ENCODE measurements at places on chromosomes 7 and 10. TPM values are rescaled to one million over a fixed set of nuclear protein-coding genes. Genes with fewer than 3 reads are reported as not detected.

The DRGX gene
- not detected for total RNA-seq

The MPP7 gene
- 30.0 TPM for total RNA-seq

The OR2A5 gene
- total RNA-seq, result not detected

The TFPI2 gene
- not detected for total RNA-seq

The IFIT2 gene
- total RNA-seq, result 7.0 TPM

The BBIP1 gene
- 46.5 TPM for total RNA-seq

The WIPF3 gene
- total RNA-seq, result 0.10 TPM

The CTTNBP2 gene
- total RNA-seq, result 0.05 TPM

The AKR1C8 gene
- total RNA-seq, result 1.3 TPM

The TMEM176B gene
- not detected for total RNA-seq

The ADRA2A gene
- not detected for total RNA-seq

The SVOPL gene
- not detected for total RNA-seq

The TET1 gene
- 3.1 TPM for total RNA-seq

DNA sequence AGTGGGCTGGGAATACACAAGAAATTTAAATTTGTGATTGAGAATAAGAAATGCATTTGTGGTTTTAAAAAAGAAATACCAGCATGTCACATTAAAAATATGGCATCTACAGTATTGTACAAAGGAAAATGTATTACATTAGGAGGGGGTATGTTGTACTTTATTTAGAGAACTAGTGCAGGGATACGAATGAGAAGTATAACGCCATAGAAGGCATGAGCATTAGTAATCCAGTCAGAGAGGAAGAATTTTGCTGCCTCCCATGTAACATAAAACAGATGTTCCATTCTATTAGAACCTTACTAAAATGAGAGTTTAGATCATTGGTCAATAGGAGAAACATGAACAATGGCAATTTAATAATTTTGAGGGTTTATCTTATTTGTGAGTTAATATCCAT lies 182.2 kb downstream of the ADK start:
- DNase-seq, result no peak

DNA sequence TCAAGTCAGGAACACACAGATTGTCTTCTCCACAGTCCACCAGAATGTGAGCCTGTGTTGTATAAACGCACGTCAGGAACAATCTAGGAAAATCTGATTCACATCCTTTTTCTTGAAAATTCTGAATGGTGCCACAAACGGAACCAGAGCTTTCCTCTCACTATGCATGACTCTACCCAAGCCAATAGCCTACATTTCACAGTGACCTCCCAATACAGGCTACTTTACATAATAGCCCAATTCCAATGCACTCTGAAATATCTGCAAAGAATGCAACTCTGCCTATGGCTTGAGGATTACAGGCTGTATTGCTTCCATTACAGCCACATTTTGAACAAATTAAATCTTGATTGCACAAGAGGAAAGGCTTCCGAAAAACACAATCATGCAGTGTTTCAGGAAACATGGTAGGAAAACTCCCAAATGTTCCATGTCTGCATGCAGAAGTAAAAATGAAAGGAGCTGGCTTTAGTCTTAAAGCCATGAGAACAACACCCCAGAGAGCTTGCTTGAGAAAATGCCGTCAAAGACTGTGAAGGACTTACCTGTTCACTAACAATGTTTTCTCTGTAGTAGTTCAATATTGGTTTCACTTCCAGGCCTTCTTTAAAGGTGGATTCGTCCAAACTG lies 113.9 kb downstream of the ITGA8 start:
- no peak for DNase-seq

DNA sequence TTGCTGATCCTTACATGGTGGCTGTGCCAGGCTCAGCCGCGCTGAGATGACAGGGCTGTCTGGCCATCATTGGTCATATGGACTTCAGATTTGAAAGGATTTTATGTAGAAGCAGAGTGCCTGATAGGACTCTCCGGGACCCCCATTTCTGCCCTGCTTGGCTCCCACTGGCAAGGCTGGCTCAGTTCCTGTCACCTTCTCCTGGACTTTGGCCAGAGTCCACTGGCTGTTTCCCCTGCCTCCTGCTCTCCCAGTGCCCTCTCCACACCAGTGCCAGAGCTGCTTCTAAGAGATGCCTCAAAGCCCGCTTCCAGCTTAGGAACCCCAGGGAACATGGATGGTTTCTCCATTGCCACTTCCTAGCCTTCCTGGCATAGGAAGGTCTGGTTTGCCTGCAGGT lies 5.1 kb upstream of the SH2D4B start:
- DNase-seq, result no peak

- DNase-seq, result no peak
Measured at GRCh38 chr7:332020-332517, 42.1 kb downstream of the FOXL3 start.

DNA sequence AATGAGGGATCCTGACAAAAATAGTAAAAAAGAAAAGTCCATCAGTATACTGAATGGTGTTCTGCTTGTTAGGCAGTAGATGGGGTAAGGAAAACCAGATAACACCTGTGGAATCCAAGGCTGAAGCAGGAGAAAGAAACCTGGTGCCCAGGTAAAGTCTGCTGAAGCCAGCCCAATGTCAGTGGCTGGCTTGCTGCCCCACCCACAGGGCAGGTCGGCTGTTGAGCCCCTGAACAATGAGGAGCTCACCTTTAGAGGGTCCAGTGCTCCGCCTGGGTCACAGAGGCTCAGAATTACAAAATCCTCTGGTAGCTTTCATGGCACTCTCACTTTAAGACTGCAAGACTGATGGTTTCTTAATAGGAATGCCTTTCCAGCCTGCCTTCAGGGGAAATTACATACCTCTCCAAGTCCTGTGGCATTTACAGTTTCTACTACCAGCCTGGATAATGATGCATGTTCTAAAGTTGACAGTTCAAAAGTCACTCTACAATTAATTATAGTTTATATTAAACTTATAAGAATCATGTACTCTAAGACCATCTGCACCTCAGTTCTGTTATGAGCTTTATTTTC lies 23.8 kb downstream of the DHX32 start:
- DNase-seq, result no peak

DNA sequence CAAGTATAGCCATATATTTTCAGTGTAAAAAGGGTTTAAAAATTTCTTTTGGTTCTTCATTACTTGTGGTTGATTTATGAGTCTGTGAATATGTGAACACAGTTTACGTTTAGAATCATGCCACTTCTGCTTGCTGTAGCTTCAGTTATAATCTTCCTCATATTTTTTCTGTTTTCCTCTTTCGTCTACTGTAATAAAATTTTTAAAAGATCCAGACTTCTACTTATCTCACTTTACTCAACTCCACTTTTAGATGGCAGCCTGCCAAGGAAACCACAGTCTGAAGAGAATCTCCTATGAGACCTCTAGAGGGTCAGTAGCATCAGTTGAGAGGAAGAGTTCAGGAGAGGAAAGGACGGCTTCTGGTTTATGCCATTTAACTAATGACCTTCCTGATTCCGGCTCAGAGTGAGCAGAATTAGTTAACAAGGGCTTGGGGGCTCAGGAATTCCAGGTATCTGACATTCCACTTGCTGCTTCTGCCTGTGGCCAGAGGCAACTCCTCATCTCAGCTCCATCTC lies 21.4 kb downstream of the CREB5 start:
- DNase-seq, result no peak

- DNase-seq, result no peak
Measured at GRCh38 chr10:12636571-12636970, 287.2 kb downstream of the CAMK1D start.

- no peak for DNase-seq
Measured at GRCh38 chr7:131621652-131622051, 65.2 kb upstream of the PODXL start.

DNA sequence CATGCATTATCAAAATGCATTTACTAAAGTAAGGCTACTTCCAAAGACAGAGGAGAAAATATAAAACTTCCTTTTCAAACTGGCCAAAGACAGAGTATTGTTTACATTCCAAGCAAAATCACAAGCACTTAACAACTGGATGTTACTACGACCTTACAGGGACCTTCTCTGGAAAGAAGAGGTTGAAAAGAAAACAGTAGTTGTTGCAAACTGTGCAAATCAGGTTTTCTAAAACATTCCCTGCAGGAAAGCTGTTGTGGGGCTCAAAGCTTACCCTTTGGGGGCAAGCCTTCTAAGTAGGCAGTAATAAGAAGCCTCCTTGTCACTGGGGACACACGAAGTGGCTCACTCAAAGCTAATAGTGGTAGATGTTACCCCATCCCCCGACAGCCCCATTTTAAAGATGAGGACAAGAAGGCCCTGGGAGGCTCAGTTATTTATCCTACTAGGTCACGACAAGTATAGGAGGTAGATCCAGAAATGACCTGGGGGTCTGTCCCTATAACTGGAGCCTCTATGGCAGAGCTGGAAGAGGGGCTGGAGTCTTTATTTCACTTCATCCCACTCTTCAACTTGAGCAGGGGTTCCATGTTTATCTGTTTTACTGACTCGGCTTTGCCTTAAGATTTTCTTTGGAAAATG lies 46.6 kb downstream of the ATXN7L1 start:
- DNase-seq, result no peak

- DNase-seq, result no peak
Measured at GRCh38 chr7:7443806-7444350, 91.8 kb downstream of the COL28A1 start.

DNA sequence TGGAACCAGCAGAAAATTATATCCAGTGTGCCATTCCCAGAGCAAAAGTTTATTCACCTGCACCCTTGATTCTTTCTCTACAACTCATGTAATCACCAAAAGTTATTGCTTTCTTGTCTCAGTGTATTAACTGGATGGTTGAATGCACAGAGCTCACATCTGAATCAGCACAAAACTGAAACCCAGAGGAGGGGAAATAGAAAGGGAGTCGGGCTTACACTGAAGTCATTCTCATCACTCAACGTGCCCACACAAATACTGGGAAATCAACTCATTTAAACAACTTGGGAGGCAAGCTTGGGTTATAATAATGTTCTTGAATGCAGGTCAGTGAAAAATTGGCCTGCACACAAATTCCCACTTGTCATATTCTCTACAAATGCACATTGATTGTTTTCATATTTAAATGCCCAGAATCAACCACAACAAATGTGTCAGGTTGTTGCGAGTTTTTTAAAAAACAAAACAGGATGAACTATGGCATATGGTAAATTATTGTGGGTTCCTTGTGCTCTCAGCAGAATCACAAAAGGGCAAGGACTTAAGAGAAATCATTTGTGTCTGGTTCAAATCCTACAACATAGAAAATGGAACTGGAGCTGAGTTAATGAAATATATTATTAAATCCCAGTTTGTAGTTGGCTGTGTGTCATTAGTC lies 125.9 kb upstream of the NOBOX start:
- DNase-seq, result no peak

DNA sequence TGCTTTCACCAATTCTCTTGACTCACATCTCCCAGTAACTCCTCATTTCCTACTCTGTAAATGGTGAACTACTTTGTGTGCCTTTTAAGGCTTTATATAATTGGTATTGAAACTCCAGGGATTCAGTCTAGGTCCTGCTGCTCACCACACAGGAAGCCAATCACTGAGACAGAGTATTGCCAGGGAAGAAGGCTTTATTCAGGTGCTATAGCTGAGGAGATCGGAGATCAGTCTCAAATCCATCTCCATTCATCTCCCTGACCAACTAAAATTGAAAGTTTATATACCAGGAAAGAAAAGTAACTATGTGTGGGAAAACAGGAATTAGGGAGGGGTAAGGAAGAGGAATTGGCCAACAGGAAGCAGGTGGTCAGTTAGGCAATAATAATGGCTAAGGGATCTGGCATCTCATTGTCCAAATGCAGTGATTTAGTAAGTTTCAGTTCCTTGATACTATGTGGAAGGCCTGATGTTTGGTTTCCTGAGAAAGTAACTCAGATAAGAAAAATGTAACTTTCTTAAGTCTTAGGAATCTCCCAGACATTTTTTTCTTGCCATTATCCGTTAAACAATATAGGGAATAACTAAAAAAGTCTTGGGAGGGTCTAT lies 10.2 kb upstream of the SDHAF3 start:
- DNase-seq, result no peak

GRCh38 chr7:139186146-139186545 lies 44.9 kb upstream of the UBN2 start:
- no peak for DNase-seq

DNA sequence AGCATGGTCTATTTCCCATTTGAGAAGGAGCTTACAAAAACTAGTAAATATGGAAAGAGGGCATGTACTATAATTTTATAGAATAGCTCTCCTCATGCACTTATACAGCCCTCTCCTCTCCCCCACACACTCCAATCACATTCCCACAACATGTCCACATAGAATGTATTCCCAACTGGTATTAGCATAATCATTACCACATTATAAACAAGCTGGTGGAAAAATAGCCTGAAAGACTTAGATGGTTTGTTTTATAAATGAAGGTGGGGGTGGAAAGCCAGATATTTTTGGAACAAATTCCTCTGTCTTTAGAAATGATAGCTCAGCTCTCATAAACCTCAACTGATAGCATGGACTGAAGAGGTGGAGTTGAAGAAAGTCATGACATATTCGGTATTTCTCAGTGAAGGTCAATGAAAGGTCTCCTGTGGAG lies 410.1 kb downstream of the SUGCT start:
- DNase-seq, result no peak

DNA sequence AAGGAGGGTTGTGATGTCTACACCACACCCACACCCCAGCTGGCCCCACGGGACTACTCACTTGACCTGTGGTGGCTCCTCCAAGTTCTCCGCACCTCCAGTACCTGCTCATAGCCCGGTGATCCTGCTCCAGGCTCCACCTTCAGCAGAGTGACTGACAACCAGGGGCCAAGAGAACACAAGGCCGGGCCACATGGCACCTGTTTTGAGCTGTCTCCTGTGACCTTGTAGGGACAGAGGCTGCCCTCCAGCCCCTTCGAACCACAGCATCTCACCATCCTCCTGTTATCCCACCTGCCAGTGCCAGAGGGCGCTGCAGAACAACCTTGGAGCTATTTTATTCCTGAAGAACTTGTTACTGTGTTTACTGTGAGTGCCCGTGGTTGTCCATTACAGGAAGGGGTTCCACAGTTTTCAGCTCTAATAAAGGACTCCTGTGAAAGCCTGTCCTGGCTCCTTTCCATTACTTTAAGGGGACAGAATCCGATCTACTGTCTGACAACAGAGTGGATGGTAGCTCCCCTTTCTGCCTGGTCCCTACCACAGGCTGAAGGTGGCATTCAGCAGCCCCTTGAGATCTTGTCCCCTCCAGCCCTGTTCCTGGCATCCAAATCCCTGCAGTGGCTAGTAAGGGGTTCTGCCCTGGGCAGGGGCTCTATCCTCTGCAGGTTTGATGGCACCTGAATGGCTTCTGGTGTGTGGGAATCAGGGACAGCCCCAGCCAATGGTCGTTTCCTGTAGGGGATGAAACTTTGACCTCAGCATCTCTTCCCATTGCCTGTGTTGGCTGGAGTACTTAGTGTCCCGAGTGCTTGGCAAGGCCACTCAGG lies 50.8 kb downstream of the C10orf120 start:
- no peak for DNase-seq
